ENCODE measurements at places on chromosomes 5 and 9.

- no peak for DNase-seq
Measured at GRCh38 chr9:38171538-38171884, 102.5 kb upstream of the SHB start.

- DNase-seq, result no peak
Measured at GRCh38 chr9:7570107-7570720, 229.4 kb downstream of the DMAC1 start.

DNA sequence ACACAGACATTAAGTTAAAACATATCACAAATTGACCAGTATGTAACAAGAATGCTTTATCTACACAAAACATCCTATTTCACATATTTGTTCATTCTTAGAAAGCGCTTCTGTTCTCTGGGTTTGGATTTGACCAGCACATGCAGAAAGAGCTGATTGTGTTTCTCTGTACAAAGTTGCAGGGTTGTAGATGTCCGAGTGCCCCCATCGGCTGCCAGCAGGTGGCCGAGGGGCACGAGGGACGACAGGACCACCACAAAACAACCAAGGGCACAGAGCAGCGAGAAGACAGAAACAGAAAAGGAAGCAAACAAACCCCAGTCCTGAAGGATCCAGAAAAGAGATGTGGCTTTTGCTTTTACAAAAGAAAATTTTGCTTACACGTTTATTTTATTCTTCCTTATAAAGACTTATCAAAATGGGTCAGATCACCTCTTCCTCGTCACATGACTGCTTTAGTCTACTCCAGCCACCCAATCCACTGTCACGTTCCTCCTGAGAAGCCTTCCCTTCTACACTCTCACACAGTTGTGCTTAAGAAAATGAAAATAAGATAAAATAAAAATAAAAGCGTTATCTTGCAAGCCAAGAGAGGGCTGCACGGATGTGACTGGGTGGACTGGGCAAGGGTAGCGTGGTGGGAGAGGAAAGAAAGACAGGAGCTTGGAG, 9.5 kb downstream of the OTP start:
- no peak for DNase-seq

DNA sequence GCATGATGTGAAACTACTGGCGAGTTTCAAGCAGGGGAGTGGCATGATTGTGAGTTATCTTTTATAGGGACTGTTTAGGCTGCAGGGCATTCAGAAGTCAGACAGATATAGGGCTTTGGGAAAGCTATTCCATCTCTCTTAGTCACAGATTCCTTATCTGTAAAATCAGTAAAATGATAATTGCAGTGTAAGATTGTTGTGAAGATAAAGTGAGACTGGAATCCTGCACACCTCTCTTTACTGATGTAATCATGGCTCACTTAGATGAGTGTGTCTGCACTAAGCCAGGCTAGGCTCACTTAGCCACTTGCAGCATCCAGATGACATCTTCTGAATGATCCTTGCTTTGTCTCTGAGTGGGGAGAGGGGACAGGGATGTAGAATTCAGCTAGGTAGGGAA, 81.8 kb upstream of the MAMDC2 start:
- no peak for DNase-seq

DNA sequence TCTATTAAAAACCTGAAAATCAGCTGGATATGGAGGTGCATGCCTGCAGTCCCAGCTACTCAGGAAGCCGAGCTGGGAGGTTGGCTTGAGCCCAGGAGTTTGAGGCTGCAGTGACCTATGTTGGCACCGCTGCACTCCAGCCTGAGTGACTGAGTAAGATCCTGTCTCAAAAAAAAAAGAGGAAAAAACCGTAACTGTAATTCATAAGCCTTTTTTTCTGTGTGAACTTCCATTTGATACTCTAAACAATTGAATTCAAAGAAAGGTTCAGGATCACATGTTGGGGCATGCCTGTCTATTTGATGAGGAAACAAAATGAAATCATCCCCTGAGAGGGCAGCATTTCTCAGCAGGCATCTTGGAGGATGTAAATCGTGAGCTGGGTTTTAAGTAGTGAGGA, 38.8 kb downstream of the ITGA2 start:
- peak; percentile 70 for DNase-seq

- no peak for DNase-seq
Measured at GRCh38 chr5:97644896-97645295, 461.8 kb upstream of the RIOK2 start.

Data from SJSA1 (cell line).